Amniotic stem cell (primary cell): ENCODE measurements at places on chromosomes 11 and 22.

- DNase-seq, result no peak
These were observed 4.2 kb upstream of the LRRC32 start for GRCh38 chr11:76674517-76675400.

DNA sequence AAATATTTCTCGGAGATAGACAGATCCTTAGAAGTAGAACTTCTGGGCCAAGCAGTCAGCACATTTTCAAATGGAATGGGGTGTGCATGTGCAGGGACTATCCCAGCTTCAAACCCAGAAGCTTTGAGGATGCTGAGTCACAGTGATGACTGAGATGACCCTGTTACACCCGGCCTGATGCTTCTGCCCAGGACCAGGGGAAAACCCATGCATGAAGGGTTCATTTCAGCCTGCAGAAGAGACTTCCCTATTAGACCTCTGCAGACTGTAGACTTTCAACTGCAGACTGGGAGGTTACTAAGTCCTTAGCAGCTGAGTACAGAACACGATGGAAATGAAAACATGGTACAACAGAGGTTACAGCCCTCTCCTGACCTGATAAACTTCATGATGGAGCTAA is 3.6 kb upstream of the OR2AT4 start:
- no peak for DNase-seq

DNA sequence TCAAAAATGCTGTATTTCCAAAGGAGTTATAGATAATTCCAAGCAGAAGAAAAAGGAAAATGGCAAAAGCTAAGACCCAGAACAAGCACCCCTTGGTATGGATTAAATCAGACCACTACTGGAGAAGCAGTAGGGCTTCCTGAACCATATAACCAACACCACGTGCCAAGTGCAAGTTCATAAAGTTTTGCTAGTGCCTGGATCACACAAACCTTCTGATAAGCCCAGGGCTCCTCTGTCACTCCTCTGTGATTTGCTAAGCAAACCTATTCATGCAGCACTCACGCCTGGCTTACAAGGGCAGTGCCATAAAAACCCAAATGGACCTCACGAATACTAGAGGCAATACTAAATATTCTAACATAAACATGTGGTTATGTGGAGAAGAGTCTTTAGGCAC is 13.3 kb downstream of the LARGE1 start:
- no peak for DNase-seq

DNA sequence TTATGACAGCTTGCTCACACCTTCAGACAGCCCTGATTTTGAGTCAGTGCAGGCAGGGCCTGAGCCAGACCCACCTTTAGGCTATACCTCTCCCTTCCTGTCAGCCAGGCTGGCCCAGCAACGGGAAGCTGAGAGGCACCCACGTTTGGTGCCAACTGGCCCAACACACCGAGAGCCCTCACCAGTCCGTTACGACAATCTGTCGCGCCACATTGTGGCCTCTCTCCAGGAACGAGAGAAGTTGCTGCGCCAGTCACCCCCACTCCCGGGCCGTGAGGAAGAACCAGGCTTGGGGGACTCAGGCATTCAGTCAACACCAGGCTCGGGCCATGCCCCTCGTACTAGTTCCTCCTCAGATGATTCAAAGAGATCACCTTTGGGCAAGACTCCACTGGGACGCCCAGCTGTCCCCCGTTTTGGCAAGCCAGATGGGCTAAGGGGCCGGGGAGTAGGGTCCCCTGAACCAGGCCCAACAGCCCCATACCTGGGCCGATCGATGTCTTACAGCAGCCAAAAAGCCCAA is 13.1 kb downstream of the MED19 start:
- DNase-seq, result no peak

GRCh38 chr11:25793637-25794036 is 538.3 kb upstream of the ANO3 start:
- DNase-seq, result no peak

DNA sequence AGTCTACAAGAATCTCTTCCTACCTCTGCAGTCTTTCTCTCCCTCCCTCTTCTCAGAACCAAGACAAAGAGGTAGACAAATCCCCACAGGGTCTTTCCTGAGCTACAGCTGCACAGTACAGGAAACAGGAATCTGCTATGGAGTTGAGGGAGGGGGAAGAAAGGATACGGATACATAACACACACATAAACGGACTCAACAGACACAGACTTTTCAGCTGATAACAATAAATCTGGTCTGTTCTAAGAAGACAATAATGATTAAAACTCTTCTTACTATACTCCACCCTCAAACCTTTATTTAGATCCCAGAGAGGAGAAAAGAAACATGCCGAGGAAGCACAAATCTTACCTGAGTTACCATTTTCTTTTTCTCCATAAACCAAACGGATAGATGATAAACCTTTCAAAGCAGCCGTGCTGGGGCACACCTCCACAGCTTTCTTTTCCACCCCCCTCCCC is 122.2 kb downstream of the APOL5 start:
- no peak for DNase-seq

- DNase-seq, result no peak
These were observed 31.5 kb downstream of the SDHD start for GRCh38 chr11:112118176-112118575.

- DNase-seq, result no peak
These were observed 23.9 kb downstream of the LRFN4 start for GRCh38 chr11:66880496-66881450.

- DNase-seq, result no peak
These were observed 66.2 kb upstream of the GAL start for GRCh38 chr11:68617925-68618809.

GRCh38 chr11:65947603-65948125 is 2.4 kb downstream of the TSGA10IP start:
- DNase-seq, result no peak

- DNase-seq, result no peak
These were observed 9.3 kb downstream of the SELENOM start for GRCh38 chr22:31097941-31098631.

- DNase-seq, result no peak
These were observed 270.6 kb upstream of the ZC3H12C start for GRCh38 chr11:109822436-109823102.

DNA sequence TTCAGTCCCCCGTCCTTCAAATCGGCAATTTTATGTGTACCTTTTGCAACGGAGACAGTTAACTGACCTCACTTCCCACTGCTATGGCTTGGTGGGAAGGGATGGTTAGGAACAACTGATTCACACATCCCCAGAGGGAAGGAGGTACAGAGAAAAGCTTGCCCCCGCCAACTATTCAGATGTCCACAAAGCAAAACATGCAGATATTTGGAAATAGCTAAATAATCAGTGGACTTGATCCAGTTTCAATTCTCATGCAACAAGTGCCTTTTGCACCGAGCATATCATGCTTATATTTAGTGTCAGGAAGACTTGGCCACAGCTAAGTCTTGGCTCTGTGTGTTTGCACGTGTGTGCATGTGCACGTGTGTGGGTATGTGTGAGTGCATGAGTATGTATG is 144.6 kb downstream of the SNX19 start:
- DNase-seq, result no peak

- DNase-seq, result no peak
These were observed 30.1 kb downstream of the BRSK2 start for GRCh38 chr11:1419811-1420210.

GRCh38 chr11:96827164-96827563 is 437.4 kb downstream of the JRKL start:
- no peak for DNase-seq

GRCh38 chr11:128580612-128581011 is 6.7 kb downstream of the ETS1 start:
- no peak for DNase-seq

DNA sequence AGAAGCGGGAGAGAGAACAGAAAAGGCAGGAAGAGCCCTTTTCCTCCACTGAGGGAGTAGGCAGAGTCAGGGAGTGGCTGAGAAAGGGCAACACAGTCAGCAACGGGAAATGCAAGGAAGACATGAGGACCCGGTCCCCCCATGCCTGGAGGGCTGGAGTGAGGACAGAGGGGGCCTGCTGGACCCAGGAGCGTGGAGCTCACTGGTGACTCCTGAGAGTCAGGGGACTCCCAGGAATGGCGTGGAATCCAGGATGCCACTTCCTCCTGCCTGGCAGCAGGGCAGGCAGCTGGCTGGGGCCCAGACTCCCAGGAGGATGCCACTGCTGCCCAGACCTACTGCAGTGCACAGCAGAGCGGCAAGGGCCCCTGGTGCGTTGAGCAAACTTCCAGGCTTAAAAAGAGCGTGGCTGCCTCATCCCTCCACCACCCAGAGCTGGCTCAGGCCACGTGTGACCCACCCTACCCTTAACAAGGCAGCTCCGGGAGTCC is 11.3 kb downstream of the C11orf21 start:
- DNase-seq, result no peak

GRCh38 chr11:1343391-1344055 is 34.1 kb upstream of the TOLLIP start:
- no peak for DNase-seq

- DNase-seq, result no peak
These were observed 95.8 kb downstream of the TP53I11 start for GRCh38 chr11:44854741-44855492.

DNA sequence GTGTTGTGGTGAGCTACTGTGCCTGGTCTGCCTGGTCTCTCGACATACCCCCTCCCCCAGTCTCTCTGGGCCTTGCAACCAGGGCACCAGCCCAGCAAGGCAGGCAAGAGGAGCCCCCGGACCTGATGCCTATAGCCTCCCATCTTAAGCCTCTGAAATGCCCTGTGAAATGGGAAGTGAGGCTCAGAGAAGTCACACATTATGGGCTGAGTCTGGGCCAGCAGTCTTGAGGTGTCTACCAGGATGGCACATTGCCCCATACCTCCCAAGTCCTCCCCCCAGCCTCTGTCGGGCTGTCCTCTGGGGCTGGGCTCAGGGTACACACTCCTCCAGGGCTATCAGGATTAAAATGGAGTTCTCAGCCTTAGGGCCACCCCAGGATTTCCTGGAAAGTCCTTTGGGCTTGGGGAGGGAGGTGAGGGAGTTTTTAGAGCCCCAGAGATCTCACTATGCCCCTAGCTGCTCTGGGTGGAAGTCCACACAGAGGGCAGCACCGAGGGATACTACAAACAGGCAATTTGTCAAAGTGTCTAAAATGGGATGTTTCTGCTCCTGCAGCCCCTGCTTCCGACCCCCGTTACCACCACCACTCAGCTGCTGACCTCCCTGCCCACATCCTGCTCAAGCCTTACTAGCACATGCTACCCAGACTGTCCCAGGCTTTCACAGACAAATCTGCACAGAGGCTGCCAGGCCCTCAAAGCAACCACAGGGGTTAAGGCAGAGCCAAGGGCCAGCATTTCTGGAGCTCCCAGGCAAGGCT is 3.1 kb upstream of the SH3BP1 start:
- no peak for DNase-seq

DNA sequence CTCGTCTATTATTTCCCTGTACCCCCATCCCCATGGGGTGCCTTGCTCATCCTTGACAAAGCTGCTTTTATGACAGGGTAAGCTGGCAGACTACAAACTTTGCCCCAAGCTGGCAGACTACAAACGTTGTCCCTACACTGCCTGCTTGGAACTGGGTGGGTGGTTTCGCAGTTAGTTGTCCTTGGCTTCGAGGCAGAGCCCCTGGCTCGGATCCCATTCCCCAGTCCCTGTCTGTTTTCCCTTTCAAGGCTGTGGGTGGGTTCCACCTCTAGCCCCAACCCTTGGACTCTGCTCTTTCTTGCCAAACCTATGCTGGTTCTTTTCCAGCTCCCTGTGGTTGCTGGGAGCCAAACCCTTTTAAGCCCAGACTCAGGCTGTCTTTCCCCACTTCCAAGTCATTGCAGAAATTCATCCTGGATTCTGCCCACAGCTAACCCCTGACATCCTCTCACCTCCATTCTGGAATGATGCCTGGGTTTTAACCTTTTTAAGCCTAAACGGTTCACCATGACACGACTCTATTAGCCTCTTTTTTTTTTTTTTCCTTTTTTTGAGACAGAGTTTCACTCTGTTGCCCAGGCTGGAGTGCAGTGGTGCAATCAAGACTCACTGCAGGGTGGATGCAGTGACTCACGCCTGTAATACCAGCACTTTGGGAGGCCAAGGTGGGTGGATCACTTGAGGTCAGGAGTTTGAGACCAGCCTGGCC is 9.2 kb upstream of the RBM14 start:
- no peak for DNase-seq

- no peak for DNase-seq
These were observed 76.2 kb upstream of the GDPD4 start for GRCh38 chr11:77377734-77378133.

DNA sequence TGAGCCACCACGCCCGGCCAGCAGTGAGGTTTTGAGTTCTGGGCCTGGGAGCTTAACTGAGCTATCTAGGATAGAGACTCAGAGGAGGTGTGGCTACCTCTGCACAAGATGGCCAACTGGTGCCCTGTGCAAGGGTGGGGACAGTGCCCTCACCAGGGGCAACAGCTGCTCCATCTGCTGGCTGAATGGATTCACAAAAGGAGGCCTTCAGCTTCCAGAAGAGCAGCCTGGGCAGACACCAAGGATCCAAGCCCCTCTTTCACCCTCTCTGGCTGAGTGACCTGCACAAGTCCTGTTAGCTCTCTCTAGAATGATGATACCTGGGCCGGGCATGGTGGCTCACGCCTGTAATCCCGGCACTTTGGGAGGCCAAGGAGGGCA is 33.5 kb upstream of the BAIAP2L2 start:
- DNase-seq, result no peak

DNA sequence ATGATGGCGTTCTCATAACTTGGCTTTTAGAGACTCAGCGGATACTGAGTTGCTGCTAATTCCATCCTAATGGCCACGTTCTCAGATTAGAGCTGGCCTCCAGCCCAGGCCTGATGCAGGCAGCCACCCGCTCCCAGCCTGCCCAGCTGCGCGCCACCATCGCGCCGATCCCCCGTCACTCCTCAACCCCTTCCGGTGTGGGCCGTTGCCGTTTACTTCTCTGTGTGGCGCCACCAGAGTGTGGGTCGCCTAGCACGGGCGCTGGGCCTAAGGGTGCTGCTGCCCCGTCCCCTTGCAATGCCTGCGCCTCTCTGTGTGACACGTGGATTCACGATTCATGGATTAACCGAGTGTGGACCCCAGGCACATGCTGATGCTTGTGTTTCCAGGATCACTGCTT is 1116.0 kb downstream of the BRD1 start:
- no peak for DNase-seq

GRCh38 chr11:66489636-66490035 is 9.4 kb downstream of the DPP3 start:
- no peak for DNase-seq

DNA sequence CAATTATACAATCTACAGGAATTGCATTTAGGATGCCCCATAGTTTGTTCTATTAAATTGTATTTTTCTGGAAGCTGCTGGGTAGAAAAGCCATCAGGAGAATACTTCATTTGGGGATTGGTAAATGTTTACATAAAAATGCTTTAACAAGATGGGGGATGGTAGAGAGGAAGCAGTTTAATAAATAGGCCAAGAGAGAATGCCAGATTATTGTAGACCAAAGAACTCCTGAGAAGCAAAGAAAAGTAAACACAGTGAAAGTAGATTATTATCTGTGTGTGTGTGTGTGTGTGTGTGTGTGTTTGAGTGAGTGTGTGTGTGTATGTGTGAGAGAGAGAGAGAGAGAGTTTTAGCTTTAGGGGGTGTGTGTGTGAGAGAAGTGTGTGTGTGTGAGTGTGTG is 820.4 kb upstream of the CCDC90B start:
- DNase-seq, result no peak

DNA sequence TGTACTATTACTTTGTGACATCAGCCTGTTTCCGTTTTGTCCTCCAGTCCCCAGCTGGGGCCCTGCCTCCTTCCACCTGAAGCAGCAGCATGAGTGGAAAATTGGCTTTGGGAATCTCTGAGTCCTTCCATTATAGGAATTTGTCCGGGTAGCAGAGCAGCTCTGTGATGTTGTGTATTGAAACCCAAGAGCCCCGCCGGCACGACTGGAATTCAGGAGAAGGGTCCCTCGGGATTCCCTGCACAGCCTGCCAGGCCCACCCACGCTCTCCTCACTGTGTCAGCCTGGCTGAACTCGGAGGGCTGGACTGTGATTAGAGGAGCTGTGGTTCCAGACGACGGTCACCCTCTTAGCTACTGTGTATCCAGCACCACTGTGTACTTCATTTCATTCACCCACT is 18.8 kb upstream of the TSPAN18 start:
- no peak for DNase-seq
